Activated naive CD8-positive, alpha-beta T cell treated with anti-CD3 and anti-CD28 coated beads, Interleukin-2, amount 10 ng/mL, durations not matched to agents 7 days and 5 days (primary cell): ENCODE measurements at places on chromosomes 12 and 14. TPM values are rescaled to one million over a fixed set of nuclear protein-coding genes. Genes with fewer than 3 reads are reported as not detected.
A peak's percentile ranks its signal among the peaks of the same experiment; 100 is the strongest.

The FGF23 gene
- not detected for total RNA-seq

DNA sequence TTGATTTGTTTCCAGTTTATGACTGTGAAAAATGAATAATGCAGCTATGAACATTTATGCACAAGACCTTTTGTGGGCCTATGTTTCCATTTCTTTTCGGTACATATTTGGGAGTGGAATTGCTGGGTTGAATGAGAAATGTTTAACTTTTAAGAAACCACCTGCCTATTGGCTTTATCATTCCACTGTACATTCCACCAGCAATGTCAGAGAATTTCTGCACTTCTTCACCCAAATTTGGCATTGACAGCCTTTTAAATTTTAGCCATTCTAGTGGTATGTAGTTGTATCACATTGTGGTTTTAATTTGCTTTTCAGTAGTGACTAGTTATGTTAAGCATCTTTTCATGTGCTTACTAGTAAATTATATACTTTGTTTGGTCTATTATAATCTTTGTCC, 317.0 kb upstream of the TMTC1 start:
- H3K27me3 ChIP-seq = no peaks in the 10 kb centered on the region
- no peak overlapping the region for H3K4me3 ChIP-seq
- DNase-seq = no peak
- H3K27ac ChIP-seq = no peak overlapping the region

DNA sequence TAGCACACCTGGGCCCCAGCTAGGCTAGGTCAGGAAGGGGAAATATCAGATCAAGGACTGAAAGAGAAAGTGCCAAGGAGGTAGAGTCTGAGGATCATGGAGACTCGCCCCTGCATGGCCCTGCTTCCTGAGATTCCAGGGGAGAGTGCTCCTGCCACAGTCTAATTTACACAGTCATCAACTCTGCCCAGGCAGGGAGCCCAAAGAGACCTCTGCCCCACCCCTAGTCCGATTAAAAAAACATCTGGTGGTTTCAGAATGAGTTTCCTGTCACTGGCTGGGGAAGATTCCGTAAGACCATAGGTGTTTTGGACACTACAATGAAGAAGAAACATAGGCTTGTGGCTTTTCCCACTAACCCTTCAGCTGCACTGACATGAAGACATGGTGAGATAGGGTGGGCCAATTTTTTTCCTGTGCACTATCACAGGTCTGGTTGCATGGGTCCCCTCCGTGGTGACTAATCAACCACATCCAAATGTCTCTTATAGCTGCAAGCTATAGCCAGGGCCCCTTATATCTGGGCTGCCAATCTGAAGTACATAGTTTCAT, 31.5 kb upstream of the GZMB start:
- H3K36me3 ChIP-seq = peaks cover 8% of the 10 kb centered on the region
- peak overlapping the region; percentile 63 for H3K4me3 ChIP-seq
- peak; percentile 64 for DNase-seq
- H3K27ac ChIP-seq = peak overlapping the region; percentile 86
- peaks cover 78% of the 10 kb centered on the region for H3K4me1 ChIP-seq

DNA sequence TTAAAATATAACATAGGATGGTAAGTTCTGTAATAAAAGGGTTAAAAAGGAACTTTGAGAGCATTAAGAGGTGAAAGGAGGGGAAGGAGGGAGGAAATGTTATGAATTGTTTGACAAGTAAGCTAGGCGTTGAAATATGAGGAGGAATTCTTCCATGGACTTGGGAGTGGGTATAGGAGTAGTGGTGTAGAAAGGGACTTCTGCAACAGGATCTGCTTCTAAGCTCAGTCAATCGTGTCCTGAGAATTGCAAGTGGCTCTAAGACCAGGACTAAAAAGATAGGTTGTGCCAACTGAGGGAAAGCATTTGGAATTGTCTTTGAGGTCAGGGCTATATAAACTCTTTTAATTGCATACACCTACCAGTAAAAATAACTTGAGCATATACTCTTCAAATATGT, 74.1 kb upstream of the SLC38A2 start:
- H3K4me1 ChIP-seq = peaks cover 17% of the 10 kb centered on the region
- H3K4me3 ChIP-seq = no peak overlapping the region
- no peaks in the 10 kb centered on the region for H3K27me3 ChIP-seq
- no peak overlapping the region for H3K27ac ChIP-seq

- H3K36me3 ChIP-seq = no peaks in the 10 kb centered on the region
- H3K27me3 ChIP-seq = peaks cover 2% of the 10 kb centered on the region
- no peak for DNase-seq
- no peak overlapping the region for H3K27ac ChIP-seq
- no peak overlapping the region for H3K4me3 ChIP-seq
Observed at GRCh38 chr14:97056086-97056485, 258.9 kb downstream of the VRK1 start.

DNA sequence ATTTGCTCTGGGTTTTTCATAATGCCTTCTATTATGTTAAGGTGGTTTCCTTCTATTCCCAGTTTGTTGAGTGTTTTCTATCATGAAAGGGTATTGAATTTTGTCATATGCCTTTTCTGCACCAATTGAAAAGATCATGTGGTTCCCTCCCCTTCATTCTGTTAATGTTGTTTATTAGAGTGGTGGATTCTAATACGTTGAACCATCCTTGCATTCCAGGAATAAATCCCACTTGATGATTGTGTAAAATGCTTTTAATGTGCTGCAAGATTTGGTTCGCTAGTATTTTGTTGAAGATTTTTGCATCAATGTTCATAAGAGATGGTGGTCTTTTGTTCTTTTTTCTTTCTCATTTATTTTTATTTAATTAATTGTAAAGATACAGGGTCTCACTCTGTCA, 55.2 kb downstream of the ATP23 start:
- H3K27ac ChIP-seq = no peak overlapping the region
- DNase-seq = no peak
- H3K4me1 ChIP-seq = no peaks in the 10 kb centered on the region

GRCh38 chr14:95920769-95921438, 44.3 kb downstream of the TUNAR start:
- H3K27ac ChIP-seq = no peak overlapping the region
- H3K4me1 ChIP-seq = no peaks in the 10 kb centered on the region
- no peaks in the 10 kb centered on the region for H3K36me3 ChIP-seq
- H3K4me3 ChIP-seq = no peak overlapping the region
- H3K27me3 ChIP-seq = peaks cover 10% of the 10 kb centered on the region
- no peak for DNase-seq

DNA sequence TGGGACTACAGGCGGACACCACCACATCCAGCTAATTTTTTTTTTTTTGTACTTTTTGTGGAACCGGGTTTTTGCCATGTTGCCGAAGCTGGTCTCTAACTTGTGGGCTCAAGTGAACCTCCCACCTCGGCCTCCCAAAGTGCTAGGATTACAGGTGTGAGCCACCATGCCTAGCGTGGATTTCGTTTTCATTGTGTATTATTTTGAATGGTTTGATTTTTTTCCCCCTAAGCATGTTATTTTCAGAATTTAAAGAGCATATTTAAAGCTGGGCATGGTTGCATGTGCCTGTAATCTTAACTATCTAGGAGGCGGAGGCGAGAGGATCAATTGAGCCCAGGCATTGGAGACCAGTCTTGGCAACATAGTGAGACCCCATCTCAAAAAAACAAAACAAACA, 13.1 kb downstream of the TMEM63C start:
- no peak overlapping the region for H3K27ac ChIP-seq
- no peaks in the 10 kb centered on the region for H3K36me3 ChIP-seq
- peaks cover 9% of the 10 kb centered on the region for H3K27me3 ChIP-seq
- no peak for DNase-seq
- no peaks in the 10 kb centered on the region for H3K4me1 ChIP-seq
